ENCODE measurements at places on chromosomes 1 and 21.

DNA sequence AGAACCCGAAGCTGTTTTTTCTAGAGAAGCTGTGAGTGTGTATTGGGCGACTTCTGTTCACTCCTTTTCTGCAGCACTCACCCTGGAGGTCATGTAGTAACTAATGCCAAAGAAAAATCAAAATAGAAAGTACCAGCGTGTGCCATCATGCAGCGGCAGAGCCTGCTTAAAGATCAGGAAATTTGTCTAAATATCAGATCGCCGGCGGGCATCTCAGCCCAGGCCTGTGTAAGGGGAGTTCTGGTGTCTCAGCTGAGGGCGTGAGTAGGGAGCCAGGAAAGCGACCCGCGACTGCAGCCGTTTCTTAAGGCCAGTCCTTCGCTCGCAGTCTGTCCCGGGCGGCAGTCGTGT, 768 bp downstream of the EDARADD start:
- ATAC-seq = no peak

DNA sequence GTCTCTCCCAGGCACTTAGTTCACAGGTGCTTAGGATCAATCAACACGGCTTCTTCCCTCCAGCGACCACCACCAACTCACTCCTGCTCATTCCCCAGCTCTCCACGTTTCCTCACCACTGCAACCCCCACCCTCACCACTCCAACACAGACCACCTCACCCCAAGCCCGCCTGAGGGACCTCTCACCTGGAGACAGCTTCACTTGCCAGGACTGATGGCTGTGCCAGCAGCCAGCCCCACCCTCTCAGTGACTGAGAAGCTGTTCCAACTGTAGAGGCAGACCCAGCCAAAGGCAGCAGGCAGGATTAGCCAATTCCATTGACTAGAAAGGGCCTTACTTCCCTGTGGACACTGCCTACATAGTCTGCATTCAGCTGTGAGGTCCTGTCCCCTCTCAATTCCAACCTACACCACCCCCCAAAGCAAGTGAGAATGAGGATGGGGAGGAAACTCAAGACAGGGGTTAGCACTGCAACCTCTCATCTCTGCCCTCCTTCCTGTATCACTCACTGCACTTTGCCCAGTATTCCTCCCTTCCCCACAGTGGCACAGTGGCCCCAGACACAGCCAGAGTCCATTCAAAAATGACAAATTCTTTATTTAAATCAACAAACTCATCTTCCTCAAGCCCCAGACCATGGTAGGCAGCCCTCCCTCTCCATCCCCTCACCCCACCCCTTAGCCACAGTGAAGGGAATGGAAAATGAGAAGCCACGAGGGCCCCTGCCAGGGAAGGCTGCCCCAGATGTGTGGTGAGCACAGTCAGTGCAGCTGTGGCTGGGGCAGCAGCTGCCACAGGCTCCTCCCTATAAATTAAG, 7.6 kb downstream of the TAGLN2 start:
- ATAC-seq = no peak

- no peak for ATAC-seq
Observed at GRCh38 chr1:47870946-47871676, 126.1 kb downstream of the TRABD2B start.

DNA sequence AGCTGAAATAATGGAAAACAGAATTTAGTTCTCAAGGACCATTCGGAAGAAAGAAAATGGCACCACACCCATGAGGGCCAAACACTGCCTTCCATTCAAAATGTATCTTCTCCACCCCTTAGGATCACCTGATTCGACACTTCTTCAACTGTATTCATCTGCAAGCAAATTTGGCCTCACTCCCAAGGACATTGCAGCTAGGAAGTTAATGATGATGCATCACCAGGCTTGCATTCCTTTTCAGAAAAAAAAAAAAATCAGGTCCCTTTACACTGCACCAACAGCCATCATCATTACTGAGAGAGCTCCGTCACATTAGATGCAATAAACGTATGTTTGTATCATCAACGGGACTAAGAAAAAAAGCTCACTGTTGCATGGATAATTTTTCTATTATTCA, 368.3 kb downstream of the PCP4 start:
- no peak for ATAC-seq

- ATAC-seq = no peak
Observed at GRCh38 chr21:37551331-37551992, 184.9 kb downstream of the DYRK1A start.

Measured in gastroesophageal sphincter (tissue), 4 donors.